ENCODE measurements at places on chromosomes 3 and 15. TPM values are rescaled to one million over a fixed set of nuclear protein-coding genes. Genes with fewer than 3 reads are reported as not detected.

The PLD1 gene
- 111 TPM for total RNA-seq

The KNSTRN gene
- total RNA-seq: 12.9 TPM

The CASR gene
- not detected for total RNA-seq

The NMB gene
- total RNA-seq: 1.0 TPM

The SLC22A13 gene
- not detected for total RNA-seq

The GP5 gene
- total RNA-seq: 0.08 TPM

The LARP6 gene
- total RNA-seq: 57.8 TPM

The C3orf85 gene
- total RNA-seq: not detected

The KNG1 gene
- not detected for total RNA-seq

The TFRC gene
- total RNA-seq: 47.9 TPM

The CELSR3 gene
- 0.11 TPM for total RNA-seq

The SPATA12 gene
- not detected for total RNA-seq

The GHSR gene
- not detected for total RNA-seq

The CYP1A2 gene
- total RNA-seq: not detected

The NMNAT3 gene
- total RNA-seq: 11.0 TPM

The GOLGA6B gene
- not detected for total RNA-seq

The CADM2 gene
- total RNA-seq: 6.5 TPM

The WDR82 gene
- 43.2 TPM for total RNA-seq

The DUOXA2 gene
- total RNA-seq: not detected

The PRRT3 gene
- total RNA-seq: 1.9 TPM

The FBXW12 gene
- total RNA-seq: not detected

The TMC3 gene
- not detected for total RNA-seq

The ZNF502 gene
- total RNA-seq: 3.1 TPM

The RBMS3 gene
- total RNA-seq: 27.3 TPM

The GP9 gene
- not detected for total RNA-seq

The MYZAP gene
- 305 TPM for total RNA-seq

The FAIM gene
- total RNA-seq: 3.7 TPM

The PARP9 gene
- total RNA-seq: 9.2 TPM

The FAM227B gene
- total RNA-seq: 14.4 TPM

Data from right atrium auricular region (tissue), 2 donors.